ENCODE measurements at places on chromosomes 7 and 10. TPM values are rescaled to one million over a fixed set of nuclear protein-coding genes. Genes with fewer than 3 reads are reported as not detected.

- H3K36me3 ChIP-seq: peaks cover 3% of the 10 kb centered on the region
- H3K4me3 ChIP-seq: no peak overlapping the region
- H3K27ac ChIP-seq: no peak overlapping the region
- DNase-seq: no peak
- peaks cover 8% of the 10 kb centered on the region for H3K4me1 ChIP-seq
Observed at GRCh38 chr10:107554333-107554732, 389.8 kb upstream of the SORCS1 start.

- no peaks in the 10 kb centered on the region for H3K36me3 ChIP-seq
- H3K27me3 ChIP-seq: no peaks in the 10 kb centered on the region
- H3K4me1 ChIP-seq: peaks cover 3% of the 10 kb centered on the region
- no peak overlapping the region for H3K27ac ChIP-seq
- no peak for DNase-seq
Observed at GRCh38 chr10:47042199-47042473, 130.9 kb downstream of the PTPN20 start.

- no peaks in the 10 kb centered on the region for H3K36me3 ChIP-seq
- no peak for DNase-seq
- peaks cover 39% of the 10 kb centered on the region for H3K4me1 ChIP-seq
- no peaks in the 10 kb centered on the region for H3K27me3 ChIP-seq
Observed at GRCh38 chr7:85596827-85597226, 410.0 kb upstream of the SEMA3D start.

DNA sequence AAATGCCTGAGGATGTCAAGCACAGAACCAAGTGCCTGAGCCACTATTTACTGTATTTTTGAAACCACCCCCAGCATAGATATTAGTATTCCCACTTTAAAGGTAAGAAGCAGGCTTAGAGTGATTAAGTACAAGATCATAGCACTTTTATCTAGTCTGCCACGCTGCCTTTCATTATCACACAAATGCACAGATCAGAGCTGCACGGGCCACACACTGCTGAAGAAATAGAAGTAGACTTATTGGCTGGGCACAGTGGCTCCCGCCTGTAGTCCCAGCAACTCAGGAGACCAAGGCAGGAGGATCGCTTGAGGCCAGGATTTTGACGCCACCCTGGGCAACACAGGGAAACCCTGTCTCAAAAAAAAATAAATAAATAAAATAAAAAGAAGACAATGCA is 38.2 kb downstream of the NCAPG2 start:
- no peak overlapping the region for H3K27ac ChIP-seq
- no peaks in the 10 kb centered on the region for H3K4me1 ChIP-seq
- peaks cover 22% of the 10 kb centered on the region for H3K36me3 ChIP-seq
- H3K27me3 ChIP-seq: no peaks in the 10 kb centered on the region
- no peak for DNase-seq
- no peak overlapping the region for H3K4me3 ChIP-seq

GRCh38 chr7:36633377-36633776 is 90.9 kb downstream of the AOAH start:
- no peak overlapping the region for H3K27ac ChIP-seq
- no peaks in the 10 kb centered on the region for H3K27me3 ChIP-seq
- no peaks in the 10 kb centered on the region for H3K36me3 ChIP-seq
- no peak overlapping the region for H3K4me3 ChIP-seq

DNA sequence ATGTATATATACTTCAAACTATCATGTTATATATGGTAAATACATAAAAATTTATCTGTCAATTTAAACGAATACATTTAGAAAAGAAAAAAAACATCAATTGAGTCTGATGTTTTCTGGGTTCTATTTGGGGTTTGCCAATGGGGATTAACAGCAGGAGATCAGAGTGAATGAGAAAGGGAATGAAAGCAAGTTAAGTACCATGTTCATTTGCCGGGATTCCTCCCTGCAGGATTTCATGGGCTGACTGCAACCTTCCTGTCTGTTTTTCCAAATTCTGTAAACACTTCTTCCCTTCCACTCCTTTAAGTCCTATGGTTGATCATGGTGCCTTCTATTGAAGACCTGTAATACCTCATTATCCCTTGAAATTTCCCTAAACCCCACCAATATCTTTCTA is 33.9 kb upstream of the SEMA3A start:
- DNase-seq: no peak
- no peaks in the 10 kb centered on the region for H3K36me3 ChIP-seq
- H3K4me3 ChIP-seq: no peak overlapping the region
- H3K4me1 ChIP-seq: peaks cover 4% of the 10 kb centered on the region
- H3K27ac ChIP-seq: no peak overlapping the region
- H3K27me3 ChIP-seq: no peaks in the 10 kb centered on the region

- peaks cover 11% of the 10 kb centered on the region for H3K27me3 ChIP-seq
- DNase-seq: peak; percentile 33
- peak overlapping the region; percentile 85 for H3K4me3 ChIP-seq
- H3K4me1 ChIP-seq: peaks cover 26% of the 10 kb centered on the region
Observed at GRCh38 chr7:158828133-158829020, 932 bp downstream of the ESYT2 start.

DNA sequence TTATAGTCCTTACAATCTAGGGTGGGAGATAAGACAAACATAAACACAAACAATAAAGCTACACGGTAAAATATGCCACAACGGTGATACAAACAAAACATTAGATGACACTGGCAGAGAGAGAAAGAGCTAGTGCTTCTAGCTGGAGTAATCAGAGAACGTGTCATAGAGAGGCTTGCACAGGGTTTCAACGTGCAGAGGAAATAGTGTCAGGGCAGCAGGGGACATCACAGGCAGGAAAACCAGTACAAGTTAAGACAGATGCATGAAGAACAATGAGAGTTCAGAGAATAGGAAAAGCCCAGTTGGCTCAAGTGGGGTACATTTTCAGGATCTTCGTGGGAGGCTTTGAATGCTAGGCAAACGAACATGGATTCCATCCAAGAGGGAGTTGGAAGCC is 91.4 kb downstream of the ZNF438 start:
- H3K4me3 ChIP-seq: no peak overlapping the region
- H3K27ac ChIP-seq: no peak overlapping the region
- peaks cover 13% of the 10 kb centered on the region for H3K36me3 ChIP-seq
- H3K4me1 ChIP-seq: peaks cover 22% of the 10 kb centered on the region
- no peaks in the 10 kb centered on the region for H3K27me3 ChIP-seq

GRCh38 chr7:150731916-150732315 is 5.3 kb upstream of the GIMAP5 start:
- peaks cover 16% of the 10 kb centered on the region for H3K4me1 ChIP-seq
- no peaks in the 10 kb centered on the region for H3K36me3 ChIP-seq
- H3K4me3 ChIP-seq: no peak overlapping the region
- DNase-seq: no peak
- peaks cover 30% of the 10 kb centered on the region for H3K27me3 ChIP-seq

- no peaks in the 10 kb centered on the region for H3K27me3 ChIP-seq
- no peak overlapping the region for H3K27ac ChIP-seq
- no peaks in the 10 kb centered on the region for H3K36me3 ChIP-seq
- no peak overlapping the region for H3K4me3 ChIP-seq
- no peaks in the 10 kb centered on the region for H3K4me1 ChIP-seq
Observed at GRCh38 chr7:107392830-107393229, 77.0 kb upstream of the GPR22 start.

DNA sequence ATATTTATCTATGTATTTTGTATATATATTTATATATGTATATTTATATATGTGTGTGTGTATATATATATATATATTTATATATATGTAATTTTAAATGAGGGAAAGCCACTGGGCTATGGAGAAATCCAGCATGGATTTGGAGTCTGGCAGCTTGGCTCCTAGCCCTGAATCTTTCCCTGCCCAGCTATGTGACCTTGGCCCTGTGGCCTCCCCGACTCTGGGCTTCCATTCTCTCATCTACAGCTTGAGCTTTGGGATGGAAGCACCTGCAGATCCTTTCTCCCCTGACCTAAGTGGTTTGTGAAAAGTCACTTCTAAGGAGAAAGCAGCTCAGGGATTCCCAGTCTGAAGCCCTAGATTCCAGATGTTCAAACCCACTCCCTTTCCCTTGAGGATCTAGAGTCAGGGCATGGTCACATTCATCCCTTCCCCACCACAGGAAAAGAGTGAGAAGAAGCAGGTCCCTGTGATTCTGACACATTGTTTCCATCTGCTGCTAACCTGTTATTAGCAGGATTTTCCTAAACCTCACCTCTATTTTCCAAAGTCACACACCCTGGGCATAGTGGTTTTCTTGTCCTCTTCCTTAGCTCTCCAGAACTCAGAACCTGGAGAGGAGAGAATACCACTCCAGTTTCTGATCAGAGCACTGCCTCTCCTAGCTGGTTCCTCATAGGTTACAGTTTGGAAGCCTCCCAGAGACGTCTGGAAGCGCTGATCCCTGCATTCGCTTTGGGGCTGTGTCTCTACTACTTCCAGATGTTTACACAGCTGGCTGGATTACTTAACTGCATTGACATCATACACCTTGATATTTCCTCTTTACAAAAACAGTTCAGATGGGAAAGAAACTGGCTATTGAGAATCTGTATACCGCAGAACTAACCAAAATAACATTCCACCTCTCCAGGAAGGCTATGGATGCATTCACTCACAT is 327.5 kb upstream of the ZMIZ1 start:
- H3K27ac ChIP-seq: no peak overlapping the region
- H3K27me3 ChIP-seq: no peaks in the 10 kb centered on the region
- H3K36me3 ChIP-seq: no peaks in the 10 kb centered on the region
- no peak for DNase-seq
- H3K4me3 ChIP-seq: no peak overlapping the region

DNA sequence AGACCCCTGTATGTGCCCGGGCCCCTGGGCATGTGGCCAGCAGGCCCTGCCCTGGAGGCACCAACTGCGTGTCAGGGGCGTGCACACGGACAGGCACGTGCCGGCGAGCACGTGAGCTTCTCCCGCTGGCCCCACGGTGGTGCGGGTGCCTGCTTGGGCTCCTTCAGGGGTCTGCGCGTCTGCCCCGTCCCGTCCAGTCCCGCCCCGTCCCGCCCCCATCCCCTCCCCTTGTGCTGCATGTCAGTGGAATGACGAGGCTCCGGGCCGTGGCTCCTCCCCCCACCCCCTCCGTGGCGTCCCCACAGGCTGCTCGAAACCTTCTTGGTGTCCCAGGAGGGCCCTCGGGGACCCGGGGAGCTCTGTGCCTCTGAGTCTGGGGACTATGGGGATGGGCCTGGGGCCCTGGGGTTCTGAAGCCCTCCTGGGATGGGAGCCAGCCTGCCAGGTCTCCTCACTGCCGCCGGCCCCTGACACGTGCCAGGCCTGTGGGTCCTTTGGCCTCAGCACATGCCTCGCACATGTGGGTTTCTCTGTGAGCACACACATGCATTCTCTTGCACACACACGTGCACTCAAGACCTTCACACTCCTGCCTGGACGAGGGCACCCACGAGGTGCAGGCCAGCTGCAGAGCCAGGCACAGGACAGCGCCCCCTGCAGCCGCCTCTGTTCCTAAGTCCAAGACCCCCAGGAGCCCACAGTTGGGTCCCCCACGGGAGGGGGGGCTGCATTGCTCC is 27.5 kb upstream of the AMZ1 start:
- H3K27ac ChIP-seq: no peak overlapping the region
- H3K36me3 ChIP-seq: peaks cover 5% of the 10 kb centered on the region
- no peaks in the 10 kb centered on the region for H3K27me3 ChIP-seq
- no peak for DNase-seq
- H3K4me3 ChIP-seq: no peak overlapping the region
- no peaks in the 10 kb centered on the region for H3K4me1 ChIP-seq

GRCh38 chr10:4136121-4136520 is 351.1 kb upstream of the KLF6 start:
- no peaks in the 10 kb centered on the region for H3K27me3 ChIP-seq
- no peak for DNase-seq
- no peak overlapping the region for H3K27ac ChIP-seq
- H3K36me3 ChIP-seq: peaks cover 5% of the 10 kb centered on the region
- no peak overlapping the region for H3K4me3 ChIP-seq

GRCh38 chr7:33728873-33729551 is 176.3 kb upstream of the BMPER start:
- no peak for DNase-seq
- H3K36me3 ChIP-seq: no peaks in the 10 kb centered on the region
- H3K4me1 ChIP-seq: peaks cover 7% of the 10 kb centered on the region
- H3K4me3 ChIP-seq: no peak overlapping the region
- no peak overlapping the region for H3K27ac ChIP-seq
- no peaks in the 10 kb centered on the region for H3K27me3 ChIP-seq

DNA sequence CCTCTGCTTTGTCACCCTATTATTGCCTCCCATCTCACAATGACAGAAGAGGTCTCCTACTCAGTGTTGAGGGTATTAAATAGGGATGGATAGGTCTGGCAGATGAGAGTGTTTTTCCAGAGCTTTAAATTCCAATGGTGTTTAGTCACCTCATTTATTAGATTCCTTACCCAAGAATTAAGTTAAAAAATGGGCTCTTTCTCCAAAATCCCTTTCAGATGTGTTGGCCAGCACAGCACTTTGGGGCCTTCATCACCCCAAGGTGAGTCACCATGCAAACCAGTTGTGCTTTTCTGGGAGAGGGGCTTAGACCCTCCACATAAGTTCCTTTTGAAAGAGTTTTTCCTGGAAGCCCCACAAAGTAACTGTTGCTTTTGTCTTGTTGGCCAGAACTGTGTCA is 78.4 kb downstream of the CYP26A1 start:
- no peaks in the 10 kb centered on the region for H3K4me1 ChIP-seq
- no peak overlapping the region for H3K27ac ChIP-seq
- H3K4me3 ChIP-seq: no peak overlapping the region
- H3K36me3 ChIP-seq: no peaks in the 10 kb centered on the region

- H3K27me3 ChIP-seq: peaks cover 100% of the 10 kb centered on the region
- H3K36me3 ChIP-seq: peaks cover 5% of the 10 kb centered on the region
- peak overlapping the region; percentile 54 for H3K4me3 ChIP-seq
- peaks cover 31% of the 10 kb centered on the region for H3K4me1 ChIP-seq
Observed at GRCh38 chr7:27152816-27153442, 546 bp upstream of the HOXA3 start.

DNA sequence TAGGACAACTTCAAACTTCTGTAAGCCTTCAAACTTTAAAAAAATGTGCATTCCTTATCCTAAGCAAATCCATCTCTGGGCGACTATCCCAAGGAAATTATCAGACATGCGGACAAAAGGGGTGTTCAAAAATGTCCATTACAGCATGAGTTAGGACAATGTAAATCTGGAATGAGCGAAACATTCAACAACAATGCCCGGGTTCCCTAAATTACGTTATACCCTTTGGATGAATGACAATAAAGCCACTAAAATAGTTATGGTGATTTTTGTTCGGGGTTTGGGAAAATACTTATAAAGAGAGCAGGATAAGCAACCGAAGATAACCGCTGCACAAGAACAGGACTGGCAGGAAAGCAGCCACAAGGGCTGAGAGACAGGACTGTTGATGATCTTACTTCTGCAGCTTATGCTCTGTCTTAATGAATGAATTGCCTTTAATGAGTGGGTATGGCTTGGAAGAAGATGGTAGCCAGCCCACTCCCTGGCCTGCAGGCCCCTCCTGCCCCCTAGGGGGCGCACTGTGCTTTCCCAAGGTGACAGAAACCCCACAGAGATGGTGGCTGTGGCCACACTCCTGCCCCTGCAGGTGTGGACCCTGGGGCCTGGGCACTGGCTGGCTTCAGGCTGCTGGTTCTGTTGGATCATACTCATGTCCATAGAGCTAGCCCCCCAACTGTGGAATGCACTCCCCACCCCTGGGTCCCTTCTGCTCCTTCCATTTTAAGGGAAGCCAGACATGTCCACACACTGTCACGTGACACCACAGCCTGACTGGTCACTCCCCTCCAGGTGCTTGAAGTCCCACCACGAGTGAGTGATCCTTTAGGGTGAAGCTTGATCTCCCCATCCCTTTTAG is 45.0 kb downstream of the ZCCHC24 start:
- no peak overlapping the region for H3K27ac ChIP-seq
- peak; percentile 55 for DNase-seq
- H3K4me3 ChIP-seq: peak overlapping the region; percentile 42

The SKIDA1 gene
- total RNA-seq: 53.0 TPM

The VENTX gene
- total RNA-seq: not detected

The CLCN1 gene
- total RNA-seq: 0.09 TPM

The MEIG1 gene
- total RNA-seq: 1.6 TPM

The HYAL4 gene
- total RNA-seq: not detected

The CYCS gene
- 113 TPM for total RNA-seq

The CNNM1 gene
- 1.6 TPM for total RNA-seq

The SDK1 gene
- 12.6 TPM for total RNA-seq

The CAV1 gene
- 3.7 TPM for total RNA-seq

The RSPH10B2 gene
- 0.65 TPM for total RNA-seq

The HMX2 gene
- total RNA-seq: not detected

Measured in neural crest cell (in vitro differentiated cells).